ENCODE measurements at places on chromosomes 2 and 18. TPM values are rescaled to one million over a fixed set of nuclear protein-coding genes. Genes with fewer than 3 reads are reported as not detected.

DNA sequence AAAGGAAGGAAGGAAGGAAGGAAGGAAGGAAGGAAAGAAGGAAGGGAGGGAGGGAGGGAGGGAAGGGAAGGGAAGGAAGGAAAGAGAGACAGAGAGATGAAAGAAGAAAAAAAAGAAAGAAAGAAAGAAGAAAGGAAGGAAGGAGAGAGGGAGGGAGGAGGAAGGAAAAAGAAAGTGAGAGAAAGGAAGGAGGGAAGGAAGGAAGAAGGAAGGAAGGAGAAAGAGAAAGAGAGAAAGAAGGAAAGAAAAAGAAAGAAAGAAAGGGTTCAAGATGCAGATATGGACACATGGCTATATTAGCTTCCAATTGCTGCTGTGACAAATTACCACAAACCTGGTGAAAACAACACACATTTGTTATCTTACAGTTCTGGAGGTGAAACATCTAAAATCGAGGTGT, 20.4 kb upstream of the UBE2F start:
- no peak for DNase-seq

AFG3L2 gene
- total RNA-seq, result 52.2 TPM

GPR39 gene
- total RNA-seq, result 3.8 TPM

GRCh38 chr2:3189076-3189591, 188.5 kb downstream of the EIPR1 start:
- DNase-seq, result no peak

DSG2 gene
- not detected for total RNA-seq

DNA sequence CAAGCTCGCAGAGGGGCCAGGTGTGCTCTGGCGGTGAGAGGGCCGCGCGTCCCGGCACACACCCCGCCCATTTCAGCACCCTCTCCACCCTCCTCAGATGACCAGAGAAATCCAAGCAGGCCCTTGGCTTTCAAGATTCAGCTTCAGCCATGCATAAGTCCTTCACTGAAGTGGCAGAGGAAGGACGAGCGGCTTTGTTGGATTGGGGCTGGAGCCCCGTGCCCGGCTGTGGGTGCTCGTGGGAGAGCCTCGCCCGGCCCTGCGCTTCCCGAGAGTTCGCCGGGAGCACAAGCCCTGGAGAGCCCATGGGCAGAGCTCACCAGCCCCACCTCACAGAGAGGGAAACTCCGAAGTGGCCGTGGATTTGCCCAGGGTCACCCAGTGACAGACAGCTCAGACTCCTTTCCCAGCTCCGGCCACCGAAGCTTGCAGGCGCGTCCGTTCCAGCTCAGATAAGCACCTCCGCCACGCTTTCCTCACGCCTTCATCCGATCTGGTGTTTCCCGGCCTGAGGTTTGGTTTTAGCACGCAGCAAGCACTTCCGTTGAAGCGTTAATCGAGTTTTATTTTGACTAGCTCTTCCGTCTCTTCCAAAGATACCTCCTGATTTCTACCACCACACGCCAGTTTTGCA, 45.6 kb upstream of the MTCL1 start:
- DNase-seq, result no peak

CFAP221 gene
- not detected for total RNA-seq

GRCh38 chr2:233793465-233794127, 15.5 kb downstream of the MROH2A start:
- no peak for DNase-seq

GRCh38 chr2:51579412-51579811, 547.5 kb upstream of the NRXN1 start:
- no peak for DNase-seq

DNA sequence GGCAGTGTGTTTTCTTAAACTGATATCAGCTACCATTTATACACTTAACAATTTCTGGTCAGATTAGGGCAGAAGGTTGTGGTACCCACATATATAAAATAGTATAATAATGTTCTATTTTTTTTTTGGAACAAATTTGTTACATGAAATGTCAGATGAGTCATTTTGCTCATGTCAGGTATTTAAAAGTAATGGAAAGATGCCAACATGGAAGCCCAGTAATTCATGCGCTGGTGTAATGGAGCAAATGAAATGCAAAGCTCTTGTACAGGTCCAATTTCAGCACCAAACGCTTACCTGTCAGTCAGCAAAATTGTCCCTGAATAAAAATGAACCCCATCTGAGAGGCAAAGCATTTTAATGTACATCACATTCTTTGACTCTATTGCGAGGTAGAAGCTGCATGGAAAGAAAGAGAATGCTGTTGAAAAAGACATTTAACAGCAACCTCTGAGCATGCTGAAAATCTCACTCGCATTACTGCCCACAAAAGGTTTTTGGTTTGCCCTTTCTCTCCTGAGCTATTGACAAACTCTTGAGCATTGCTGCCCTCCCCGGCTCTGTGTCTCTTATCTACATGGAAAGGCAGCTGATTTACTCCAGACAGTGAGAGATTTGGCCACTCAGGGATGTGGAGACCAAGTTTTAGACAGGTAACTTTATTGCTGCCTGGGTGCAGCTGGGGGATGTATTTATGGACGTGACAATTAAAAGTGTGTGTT, 217.5 kb downstream of the CAMKMT start:
- peak; percentile 16 for DNase-seq

FOXD4L1 gene
- total RNA-seq, result not detected

GRCh38 chr2:227870710-227871374, 589 bp upstream of the DAW1 start:
- DNase-seq, result peak; percentile 45

- no peak for DNase-seq
Measured at GRCh38 chr2:225999692-226000091, 600.2 kb downstream of the NYAP2 start.

- peak; percentile 58 for DNase-seq
Measured at GRCh38 chr2:75465317-75465984, 95.3 kb downstream of the EVA1A start.

CCDC178 gene
- not detected for total RNA-seq

DNA sequence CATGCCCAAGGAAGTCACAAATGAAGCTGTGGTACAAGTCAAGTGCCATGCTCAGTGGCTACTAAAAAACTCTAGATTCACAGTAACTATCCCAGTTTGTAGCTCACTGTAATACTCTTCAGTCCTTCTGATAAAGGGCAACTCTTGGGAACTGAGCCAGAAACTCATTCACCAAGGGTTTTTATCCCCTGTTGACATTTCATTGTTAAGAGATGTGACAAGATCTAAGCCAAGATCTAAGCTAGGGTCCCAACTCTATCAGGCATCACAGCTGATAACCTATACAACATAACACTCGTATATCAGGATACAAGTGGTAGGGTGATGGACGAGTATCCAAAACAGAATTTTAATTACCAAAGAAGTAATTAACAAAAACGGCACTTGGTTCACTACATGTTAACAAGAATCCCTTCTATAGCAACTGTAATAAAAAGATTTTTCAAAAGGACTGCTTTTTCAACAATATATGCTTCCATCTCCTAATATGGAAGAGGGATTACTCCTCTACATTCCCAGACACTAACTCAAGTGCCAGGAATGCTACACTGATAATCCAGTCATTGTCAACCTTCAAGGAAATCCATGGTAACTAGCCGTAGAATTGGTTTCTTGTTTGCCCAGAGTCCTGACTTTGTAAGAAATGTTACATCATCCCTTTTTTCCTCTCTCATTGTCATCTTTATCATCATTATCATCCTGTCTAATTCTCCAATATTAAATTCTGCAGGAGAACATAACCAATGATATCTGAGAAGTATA, 111.7 kb downstream of the CDH2 start:
- DNase-seq, result peak; percentile 94

DNA sequence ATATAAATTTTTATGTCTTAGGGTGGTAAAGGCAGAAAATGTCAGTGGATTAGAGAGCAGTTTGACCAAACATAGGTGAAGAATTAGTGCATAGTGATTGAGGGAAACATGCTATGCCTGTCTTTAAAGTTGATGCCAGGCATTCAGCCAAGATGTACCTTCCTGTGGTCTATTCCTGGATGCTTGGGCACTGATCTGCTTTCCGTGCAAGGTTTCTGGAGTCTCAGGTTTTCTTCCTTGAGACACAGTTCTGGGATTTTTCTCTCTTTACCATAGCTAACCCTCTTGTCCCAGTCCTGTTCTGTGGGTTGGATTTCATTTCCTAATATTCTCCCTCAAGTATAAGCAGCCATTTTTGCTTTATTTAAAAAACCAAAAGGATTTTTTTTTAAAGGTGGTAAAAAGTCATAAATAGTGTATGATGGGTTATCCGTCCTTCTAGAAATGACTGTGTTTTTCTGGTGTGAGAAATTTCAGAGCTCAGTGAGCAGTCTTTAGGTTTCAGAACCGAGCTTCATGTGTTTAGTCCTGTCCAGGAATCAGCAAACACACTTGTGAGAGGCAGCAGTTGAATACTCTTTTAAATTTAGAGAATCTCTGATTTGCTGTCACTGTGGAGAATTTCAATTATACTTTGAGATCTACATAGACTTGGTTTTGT, 43.0 kb upstream of the CYBRD1 start:
- no peak for DNase-seq

DNA sequence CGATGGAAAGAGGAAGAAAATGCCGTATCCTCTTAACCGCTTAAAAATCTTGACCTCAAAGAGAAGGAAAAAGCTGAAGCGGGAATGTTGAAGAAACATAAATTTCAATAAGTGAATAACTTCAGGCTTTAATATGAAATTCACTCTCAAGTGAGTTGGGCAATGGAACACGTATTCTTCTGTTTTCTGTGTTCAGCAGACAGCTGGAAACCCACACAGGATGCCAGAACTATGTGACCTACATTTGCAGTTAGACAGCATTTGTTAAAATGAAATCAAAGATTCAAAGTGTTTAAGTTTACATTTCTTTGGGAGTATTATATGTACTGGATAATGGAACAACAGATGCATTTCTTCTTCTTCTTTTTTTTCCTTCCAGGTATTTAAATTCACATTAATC, 80.5 kb upstream of the SPATS2L start:
- DNase-seq, result peak; percentile 21

GRCh38 chr2:49003201-49003600, 151.1 kb downstream of the FSHR start:
- DNase-seq, result no peak

DNA sequence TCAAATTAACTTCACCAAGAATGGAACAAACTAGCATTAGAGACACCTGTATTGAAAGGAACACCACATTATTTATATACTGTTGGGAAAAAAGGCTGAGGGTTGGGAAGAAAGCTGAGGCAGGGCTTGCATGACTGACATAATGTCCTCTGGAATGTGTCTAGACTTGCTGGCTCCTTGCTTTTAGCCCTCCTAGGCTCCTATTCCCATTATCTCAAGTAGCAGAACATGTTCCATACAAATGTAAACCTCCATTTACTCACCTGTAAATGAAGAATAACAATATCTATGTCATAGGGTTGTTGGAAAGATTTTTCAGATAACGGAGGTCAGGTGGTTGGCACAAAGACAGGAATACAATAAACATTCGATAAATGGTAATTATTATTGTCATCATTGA, 976 bp upstream of the ACADL start:
- no peak for DNase-seq

GRCh38 chr2:24894750-24895149, 25.3 kb downstream of the ADCY3 start:
- DNase-seq, result peak; percentile 27

- no peak for DNase-seq
Measured at GRCh38 chr18:43073771-43074170, 41.7 kb downstream of the RIT2 start.

EMX1 gene
- total RNA-seq, result not detected

DNA sequence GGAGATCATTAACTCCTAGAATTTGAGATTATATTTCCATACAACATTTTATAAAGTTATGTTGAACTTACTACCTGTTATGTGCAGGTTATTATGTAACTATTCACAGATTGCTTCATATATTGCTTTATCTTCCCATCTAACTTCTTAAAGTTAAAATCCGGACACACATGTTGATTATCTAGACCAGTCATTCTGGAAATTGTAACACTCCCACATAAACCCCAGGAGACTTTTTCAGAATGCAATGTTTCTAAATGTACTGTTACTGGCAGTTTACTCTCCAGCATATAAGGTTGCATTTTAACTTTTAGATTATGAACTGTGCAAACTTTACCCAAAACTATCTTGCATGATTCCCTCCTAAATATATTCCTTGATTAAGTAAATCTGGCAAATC, 70.5 kb upstream of the FAM117B start:
- peak; percentile 13 for DNase-seq

ING5 gene
- total RNA-seq, result 13.5 TPM

CPLX4 gene
- not detected for total RNA-seq

FAP gene
- 269 TPM for total RNA-seq

GRCh38 chr2:185628985-185629384, 109.6 kb upstream of the FSIP2 start:
- DNase-seq, result peak; percentile 9

GRCh38 chr2:191382801-191383200, 137.6 kb downstream of the MYO1B start:
- DNase-seq, result peak; percentile 38

DNA sequence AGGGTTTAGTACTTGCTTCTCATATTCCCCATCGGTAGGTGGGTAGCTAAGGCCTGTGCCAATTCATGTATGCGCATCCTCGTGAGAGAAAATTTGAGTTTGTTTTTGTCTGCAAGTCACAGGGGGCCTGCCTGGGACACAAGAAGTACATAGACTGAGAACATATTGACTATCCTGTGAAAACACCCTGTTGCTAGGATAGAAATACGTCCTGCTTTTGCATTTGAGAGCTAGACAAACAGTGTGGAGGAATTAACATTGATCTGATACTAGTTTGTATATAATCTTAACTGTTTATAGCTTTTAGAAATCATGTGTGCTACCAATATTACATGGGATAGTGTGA, 10.9 kb downstream of the WDR7 start:
- DNase-seq, result no peak

COBLL1 gene
- total RNA-seq, result 1.8 TPM

- peak; percentile 70 for DNase-seq
Measured at GRCh38 chr2:9430316-9431293, 7.2 kb downstream of the CPSF3 start.

- no peak for DNase-seq
Measured at GRCh38 chr2:39383146-39383545, 53.9 kb downstream of the MAP4K3 start.

GRCh38 chr2:46428911-46429436, 50.4 kb upstream of the TMEM247 start:
- DNase-seq, result no peak

GRCh38 chr2:45014831-45015230, 5.6 kb upstream of the SIX2 start:
- DNase-seq, result no peak

DNA sequence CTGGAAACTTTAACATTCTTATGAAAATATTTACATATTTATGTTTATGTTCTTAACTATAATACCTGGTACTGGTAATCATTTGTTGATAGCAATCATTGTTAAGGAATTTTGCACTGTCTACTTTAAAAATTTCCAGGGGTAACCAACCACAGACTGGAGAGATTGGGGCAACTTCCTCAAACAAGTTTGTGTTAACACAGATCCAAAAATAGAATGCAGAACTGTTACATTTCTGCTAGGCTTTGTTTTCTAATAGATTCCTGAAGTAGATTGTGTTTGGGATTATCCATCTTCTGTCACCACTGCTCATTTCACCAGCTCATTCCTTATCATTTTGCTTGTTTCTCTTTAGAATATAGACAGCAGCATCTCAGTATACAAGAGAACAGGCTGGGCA, 23.7 kb downstream of the RNF125 start:
- DNase-seq, result no peak

GRCh38 chr2:199830531-199830930, 20.5 kb downstream of the FTCDNL1 start:
- DNase-seq, result no peak
